ENCODE measurements at places on chromosomes 1 and 21.

GRCh38 chr1:193068013-193068412 lies 8.6 kb downstream of the RO60 start:
- DNase-seq: no peak

DNA sequence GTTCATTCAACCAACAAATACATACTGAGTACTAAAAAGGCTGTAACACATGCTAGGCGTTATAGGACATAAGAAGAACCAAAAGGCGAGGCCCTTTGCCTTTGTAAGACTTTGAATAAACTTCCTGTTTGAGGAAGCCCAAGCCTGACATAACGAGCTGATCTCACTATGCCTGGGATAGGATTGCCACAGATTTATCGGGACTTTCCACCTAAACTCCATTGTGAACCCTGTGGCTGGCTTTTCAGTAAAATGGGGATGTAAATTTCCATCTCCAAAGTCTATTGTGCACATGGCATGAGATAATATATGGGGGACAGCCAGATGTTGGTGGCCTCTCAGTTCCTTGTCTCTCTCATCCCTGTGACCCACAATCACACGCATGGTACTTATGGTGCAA lies 41.9 kb downstream of the LMO4 start:
- no peak for DNase-seq

DNA sequence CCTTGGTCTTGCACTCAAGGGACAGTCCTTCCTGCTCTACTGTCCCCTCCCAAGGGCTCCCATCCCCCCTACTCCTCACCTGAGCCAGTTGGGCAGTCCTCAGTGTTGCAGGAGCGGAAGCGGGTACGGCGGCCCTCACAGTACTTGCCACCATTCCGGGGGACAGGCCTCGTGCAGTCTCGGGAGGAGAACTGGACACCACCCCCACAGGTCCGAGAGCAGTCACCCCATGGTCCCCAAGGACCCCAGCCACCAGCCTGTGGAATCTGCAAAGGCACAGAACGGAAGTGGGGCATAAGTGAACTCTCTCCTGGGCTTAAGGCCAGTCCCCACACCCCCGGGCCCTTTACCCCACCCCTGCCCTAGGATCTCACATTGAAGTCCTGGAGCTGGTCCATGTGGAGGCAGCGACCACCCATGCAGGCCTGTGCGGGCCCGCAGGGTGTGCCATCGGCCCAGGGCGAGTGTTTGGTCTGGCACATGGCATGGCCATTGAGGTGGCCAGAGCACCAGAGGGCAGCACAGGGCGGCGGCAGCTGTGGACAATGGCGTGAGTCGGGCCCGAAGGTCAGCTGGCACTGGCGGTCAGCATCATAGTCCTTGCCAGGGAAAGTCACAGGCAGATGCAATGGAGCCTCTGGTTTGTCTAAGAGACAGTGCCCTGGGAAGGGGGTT lies 5.2 kb downstream of the ADAMTS4 start:
- no peak for DNase-seq

- DNase-seq: no peak
Observed at GRCh38 chr1:156664767-156665411, 12.3 kb downstream of the NES start.

- no peak for DNase-seq
Observed at GRCh38 chr21:36695283-36695634, 3.7 kb upstream of the SIM2 start.

DNA sequence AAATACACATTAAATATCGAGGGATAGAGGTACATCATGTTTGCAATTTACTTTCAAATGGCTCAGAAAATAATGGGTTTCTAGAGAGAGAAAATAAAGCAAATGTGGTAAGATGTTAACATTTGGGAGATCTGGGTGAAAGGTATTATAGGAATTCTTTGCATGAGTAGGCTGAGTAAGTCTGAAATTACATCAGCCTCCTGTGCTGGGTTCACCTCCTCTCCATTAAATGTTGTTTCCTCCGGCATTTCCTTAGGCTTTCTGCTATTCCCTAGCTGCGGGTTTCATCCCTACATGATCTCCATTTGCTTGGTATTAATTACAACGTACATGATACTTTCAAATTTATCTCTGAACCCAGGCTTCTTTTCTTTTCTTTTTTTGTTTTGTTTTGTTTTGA lies 31.6 kb downstream of the ZMYND12 start:
- DNase-seq: no peak

- no peak for DNase-seq
Observed at GRCh38 chr1:198417039-198417438, 123.4 kb downstream of the ATP6V1G3 start.

DNA sequence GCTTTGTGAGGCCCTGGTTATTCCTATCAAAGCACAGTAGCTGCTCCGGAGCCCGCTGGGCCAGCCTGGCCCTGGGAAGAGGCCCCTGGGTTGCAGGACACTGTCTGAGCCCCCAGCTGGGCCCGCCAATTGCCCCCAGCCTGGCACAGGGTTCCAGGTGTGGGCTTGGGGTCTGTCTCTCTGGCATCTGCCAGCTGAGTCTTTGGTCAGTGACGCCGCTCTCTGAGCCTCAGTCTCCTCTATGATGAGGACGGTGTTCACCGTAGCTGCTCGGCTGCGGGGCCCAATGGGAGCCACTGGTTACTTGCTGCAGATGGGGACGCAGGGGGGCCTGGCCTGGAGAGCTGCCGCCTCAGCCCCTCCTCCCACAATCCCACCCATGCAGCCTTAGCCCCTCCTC lies 41.0 kb downstream of the TP73 start:
- no peak for DNase-seq

DNA sequence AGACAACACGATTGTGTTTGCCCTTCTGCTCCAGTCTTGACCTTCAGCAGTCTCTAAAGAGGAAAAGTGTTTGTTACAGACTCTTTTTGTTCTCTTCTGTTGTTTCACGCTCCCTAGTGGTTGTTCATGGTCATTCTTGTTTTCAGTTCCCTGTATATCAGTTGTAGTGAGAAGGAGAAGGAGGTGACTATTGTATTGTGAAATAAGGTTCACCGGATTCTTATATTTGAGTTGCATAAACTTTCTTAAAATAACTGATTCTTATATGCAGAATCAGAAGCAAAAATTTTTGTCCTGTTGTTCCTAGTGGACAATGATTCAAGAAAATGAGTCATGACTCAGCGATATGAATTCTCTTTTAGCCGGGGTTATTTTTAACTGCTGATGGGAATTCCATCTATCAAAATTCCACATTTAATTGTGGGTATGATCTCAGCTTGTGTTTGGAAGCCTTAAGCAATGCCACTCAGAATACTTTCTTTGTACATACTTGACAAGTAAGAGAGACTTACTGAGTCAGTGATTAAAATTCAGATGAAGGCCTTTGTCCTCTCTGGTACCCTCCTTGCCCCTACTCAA lies 152.2 kb downstream of the CLEC20A start:
- no peak for DNase-seq

GRCh38 chr1:27258598-27258997 lies 24.2 kb downstream of the WDTC1 start:
- DNase-seq: no peak

GRCh38 chr1:52662645-52663313 lies 29.8 kb downstream of the SHISAL2A start:
- DNase-seq: no peak

- DNase-seq: no peak
Observed at GRCh38 chr1:51924455-51924854, 45.9 kb upstream of the NRDC start.

DNA sequence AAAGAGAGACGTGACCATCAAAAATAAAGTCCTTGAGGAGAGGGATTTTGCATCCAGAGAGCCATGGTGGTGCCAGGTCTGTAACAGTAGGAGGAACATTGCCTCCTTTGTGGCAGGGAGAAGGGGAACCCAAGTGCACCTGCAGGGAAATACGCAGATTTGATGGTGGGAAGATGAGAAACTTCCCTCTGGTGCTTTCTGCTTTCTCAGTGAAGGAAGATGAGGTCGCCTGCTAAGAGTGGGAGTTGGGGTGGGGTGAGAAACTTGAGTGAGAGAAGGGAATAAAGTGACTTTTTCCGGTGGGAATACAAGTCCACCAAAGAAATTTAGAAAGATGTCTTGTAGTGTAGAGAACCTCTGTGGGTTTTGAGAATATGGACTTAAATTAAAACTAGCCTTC lies 9.1 kb downstream of the PLA2G4A start:
- no peak for DNase-seq

DNA sequence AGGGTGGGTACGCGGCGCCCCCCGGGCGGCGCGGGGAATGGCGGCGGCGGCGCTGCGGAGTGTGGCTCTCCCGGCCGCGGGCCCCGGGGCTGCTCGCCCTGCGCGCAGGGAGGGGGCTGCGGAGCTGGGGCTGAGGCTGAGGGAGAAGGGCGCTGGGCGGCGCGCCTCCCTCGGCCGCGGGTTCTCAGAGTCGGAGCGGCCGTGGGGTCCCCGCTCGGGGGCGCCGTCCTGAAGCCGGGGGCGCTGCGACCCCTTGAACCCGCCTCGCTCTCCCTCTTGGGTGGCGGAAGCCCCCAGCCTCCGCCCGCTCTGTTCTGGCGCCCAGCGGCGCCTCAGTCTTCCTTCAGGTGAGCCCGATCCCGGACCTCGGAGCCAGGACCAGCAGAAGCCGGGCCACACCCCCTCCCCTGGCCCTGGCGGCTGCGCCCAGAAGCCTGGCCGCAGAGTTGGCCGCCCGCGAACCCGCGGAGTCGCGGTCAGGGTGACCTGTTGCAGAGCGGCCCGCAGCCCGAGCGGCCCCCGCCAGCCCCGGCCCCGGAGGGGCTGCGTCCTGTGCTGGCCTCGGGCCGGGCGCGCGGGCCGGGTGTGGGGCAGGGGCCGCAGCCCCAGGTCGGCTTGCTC lies 532 bp downstream of the RALGPS2 start:
- DNase-seq: no peak

GRCh38 chr1:175167861-175168260 lies 24.7 kb downstream of the KIAA0040 start:
- no peak for DNase-seq

DNA sequence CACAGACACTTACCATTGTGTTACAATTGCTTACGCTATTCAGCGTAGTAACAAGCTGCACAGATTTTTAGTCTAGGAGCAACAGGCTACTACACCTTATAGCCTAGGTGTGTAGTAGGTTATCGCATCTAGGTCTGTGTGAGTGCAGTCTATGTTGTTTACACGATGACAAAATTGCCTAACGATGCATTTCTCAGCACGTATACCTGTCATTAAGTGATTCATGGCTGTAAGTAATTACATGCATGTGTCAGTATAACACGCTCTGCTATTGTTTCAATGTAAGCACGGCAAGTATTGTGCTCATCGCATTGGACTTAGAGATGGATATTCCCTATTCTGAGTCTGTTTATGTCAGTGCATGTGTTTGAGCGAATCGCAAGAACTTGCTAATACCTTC lies 15.7 kb upstream of the ZBTB18 start:
- no peak for DNase-seq
